ENCODE measurements at places on chromosomes 6 and 20.

- DNase-seq = peak; percentile 56
These were observed 42.5 kb upstream of the ADGRF1 start for GRCh38 chr6:47084610-47085009.

DNA sequence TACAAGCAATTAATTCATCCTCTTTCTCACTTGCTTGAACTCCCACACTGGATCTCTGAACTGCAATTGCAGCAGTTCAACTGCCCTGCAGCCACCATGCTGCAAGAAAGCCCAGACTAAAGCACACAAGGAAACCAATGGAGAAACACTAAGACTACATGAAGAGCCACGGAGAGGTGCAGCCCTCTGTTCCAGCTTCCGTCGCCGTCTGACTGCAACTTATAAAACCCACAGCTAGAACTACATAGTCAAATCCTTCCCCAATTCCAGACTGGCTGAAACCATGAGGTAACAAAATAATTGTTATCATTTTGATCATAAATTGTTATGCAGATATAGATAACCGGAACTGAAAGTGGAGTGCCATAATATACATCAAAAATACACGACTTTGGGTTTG, 21.1 kb upstream of the THEMIS start:
- DNase-seq = no peak

DNA sequence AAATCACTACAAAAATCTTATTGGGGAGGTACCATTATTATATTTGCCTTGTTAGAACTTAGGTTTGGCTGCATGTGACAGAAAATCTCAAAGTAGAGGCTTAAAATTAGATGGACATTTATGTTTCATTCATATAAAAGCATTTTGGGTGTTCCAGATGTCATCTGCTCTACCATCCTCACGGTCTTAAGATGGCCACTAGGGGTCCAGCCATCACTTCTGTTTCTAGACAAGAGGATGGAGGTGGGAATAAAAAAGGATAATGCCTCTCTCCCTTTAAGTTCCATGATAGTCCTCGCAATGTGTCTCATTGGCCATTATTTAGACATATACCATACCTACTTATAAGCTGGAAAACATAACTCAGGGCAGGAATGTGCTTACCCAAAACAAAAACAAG, 929.5 kb downstream of the KIF16B start:
- DNase-seq = no peak

DNA sequence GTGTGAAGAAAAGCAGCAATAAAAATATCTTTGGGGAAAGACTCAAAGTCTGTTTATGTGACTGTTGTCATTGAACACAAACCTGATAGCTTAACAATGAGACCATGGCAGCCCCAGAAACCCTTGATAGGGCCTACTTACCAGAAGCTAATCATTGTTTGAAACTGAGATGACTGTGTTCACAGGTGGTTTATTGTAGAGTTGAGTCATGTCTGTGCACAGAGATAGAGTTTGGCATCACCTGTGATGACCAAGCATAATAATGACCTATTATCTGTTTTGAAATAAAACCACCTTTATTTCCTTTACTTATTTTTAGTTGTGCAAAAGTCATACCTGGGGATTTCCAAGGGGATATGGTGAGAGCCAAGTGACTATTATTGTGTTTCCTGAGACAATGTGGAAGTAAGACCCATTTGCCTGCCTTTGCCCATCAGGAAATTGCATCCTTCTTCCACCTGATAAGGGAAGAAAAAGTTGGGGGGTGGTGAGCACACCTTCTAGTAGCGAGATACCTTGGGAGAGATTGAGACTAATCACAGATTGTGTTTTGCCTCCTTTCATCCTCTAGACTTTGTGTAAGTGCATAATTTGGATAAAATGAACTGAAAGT, 456.9 kb upstream of the JAG1 start:
- no peak for DNase-seq

DNA sequence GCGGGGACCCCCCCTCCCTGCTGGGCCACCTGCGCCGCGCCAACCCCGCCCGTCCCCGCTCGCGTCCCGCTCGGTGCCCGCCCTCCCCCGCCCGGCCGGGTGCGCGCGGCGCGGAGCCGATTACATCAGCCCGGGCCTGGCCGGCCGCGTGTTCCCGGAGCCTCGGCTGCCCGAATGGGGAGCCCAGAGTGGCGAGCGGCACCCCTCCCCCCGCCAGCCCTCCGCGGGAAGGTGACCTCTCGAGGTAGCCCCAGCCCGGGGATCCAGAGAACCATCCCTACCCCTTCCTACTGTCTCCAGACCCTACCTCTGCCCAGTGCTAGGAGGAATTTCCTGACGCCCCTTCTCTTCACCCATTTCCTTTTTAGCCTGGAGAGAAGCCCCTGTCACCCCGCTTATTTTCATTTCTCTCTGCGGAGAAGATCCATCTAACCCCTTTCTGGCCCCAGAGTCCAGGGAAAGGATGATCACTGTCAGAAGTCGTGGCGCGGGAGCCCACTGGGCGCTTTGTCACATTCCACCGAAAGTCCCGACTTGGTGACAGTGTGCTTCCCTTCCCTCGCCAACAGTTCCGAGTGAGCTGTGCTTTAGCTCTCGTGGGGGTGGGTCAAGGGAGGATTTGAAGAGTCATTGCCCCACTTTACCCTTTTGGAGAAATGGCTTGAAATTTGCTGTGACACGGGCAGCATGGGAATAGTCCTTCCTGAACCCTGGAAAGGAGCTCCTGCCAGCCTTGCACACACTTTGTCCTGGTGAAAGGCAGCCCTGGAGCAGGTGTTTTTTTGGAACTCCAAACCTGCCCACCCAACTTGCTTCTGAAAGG, 2.1 kb downstream of the VEGFA start:
- DNase-seq = peak; percentile 76

DNA sequence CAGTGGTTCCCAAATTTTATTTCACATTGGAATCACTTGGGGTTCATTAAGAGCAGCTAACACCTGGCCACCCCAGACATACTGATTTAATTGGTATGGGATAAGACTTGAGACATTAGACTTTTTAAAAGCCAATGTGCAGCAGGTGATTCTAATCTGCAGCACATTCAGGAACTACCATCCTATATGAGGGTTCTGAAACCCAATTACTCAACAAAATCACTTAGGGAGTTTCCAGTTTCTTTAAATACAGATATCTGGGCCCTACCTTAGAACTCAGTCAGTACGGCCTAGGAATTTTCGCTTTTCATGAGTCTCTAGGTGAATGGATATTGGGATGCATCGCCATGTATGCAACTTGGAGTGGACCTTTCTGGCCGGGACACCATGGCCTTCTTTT, 24.0 kb upstream of the L3MBTL3 start:
- DNase-seq = no peak

GRCh38 chr6:20028143-20028542, 184.1 kb downstream of the MBOAT1 start:
- no peak for DNase-seq

DNA sequence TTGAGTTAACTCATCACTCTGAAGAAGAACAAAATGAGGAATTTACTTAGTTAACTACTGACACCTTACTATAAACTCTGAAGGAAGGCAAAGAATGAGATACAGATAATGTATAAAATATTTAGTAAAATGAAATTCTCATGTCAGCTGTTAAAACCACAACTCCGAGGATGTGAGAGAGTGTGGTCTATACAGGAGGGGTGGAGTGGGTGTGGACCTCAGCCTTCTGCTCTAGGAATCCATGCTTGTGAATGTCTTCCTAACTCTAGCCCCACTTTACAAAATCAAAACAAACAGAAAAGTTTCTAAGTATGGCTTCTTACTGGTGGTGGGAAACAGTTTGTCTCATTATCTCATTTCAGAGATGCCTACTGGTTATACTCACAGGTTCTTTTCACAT, 14.2 kb downstream of the PPP1R14C start:
- no peak for DNase-seq

DNA sequence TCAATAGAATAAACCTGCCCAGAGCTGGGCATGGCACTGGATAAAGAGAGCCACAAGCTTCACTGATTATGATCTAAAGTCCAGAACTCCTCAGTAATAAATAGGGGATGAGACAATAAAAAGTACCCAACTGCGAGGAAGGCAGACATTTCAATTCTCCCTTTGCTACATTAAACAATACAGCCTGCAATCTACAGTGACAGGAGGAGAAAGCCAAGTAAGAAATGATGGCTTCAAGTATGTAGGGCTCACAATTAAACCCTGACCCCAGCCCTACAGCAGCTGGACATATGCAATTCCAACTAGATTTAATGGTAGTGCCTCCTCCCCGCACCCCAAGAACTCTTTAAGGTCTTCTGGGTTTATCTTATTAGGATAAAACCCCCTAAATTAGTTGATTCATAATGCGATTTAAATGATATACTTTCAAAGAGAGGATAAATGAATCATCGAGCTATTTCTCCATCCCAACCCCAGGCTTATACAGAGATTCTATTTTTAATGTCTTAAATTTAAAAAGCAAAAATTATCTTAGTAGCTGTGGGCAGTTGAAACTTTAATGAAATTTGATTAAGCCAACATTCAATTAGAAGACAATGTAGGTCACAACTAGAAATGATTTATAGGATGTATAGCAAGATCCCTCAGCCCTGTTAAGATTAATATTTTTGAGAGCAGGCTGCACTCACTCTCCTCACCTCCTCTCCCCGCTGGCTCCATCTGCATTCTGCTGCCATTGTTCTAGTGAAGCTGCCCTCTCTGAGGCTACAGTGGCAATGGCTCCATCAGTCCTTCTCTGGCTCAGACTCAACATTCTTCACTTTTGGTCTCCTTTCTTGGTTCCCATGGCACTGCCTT, 57.1 kb downstream of the OGFRL1 start:
- DNase-seq = no peak

DNA sequence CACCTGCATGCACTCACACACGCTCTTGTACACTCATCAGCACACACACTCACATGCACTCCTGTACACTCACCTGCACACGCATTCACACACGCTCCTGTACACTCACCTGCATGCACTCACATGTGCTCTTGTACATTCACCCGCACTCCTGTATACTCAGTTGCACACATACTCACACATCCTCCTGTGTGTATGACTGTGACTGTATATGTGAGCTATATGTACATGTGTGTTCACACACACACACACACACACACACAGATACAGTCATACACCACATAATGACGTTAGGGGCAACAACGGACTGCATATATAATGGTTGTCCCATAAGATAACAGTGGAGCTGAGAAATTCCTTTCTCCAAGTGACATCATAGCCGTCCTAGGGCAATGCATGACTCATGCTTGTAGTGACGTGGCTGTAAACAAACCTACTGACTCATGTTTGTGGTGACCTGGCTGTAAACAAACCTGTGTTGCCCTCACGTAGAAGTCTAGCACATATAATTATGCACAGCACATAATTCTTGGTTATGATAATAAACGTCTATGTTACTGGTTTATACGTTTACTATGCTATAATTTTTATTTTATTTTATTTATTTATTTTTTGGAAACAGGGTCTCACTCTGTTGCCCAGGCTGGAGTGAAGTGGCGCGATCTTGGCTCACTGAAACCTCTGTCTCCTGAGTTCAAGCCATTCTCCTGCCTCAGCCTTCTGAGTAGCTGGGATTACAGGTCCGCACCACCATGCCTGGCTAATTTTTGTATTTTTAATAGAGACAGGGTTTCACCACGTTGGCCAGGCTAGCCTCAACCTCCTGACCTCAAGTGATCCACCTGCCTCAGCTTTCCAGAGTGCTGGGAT, 22.8 kb upstream of the TAF4 start:
- no peak for DNase-seq

DNA sequence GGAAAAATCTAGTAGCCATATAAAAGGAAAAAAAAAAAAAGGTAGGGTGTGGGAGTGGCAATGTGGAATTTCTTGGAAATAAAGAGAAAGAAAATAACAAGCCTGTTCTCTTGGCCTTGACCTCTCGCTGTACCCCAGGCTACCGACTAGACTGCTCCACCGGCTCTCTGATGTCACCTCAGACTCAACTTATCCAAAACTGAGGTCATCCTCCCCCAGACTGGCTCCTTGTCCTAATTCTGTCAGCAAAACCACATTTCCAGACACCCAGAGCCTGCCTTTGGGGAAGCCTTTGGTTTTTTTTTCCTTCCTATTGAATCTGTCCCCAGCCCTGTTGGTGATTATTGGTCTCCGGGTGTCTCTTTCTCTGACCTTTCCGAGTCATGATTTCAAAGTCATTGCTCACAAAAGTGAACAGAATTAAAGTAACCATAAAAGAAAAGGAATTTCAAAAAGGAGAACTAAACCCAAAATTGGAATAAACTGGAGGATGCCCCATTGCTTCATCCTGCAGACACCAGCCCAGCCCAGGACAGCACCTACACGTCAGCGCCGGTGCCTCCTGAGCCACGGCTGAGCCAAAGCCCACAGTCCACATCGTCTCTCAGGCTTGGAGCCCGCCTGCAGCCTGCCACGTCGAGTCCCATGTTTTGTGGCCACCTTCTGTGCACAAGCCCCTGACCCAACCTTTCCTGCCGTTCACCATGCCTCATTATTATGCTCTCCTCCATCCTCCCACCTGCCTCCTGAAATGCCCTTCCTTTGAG, 170.7 kb downstream of the MYLK4 start:
- no peak for DNase-seq

- DNase-seq = no peak
These were observed 14.4 kb downstream of the SNPH start for GRCh38 chr20:1280195-1281102.

GRCh38 chr6:121934451-121934850, 465.0 kb upstream of the HSF2 start:
- DNase-seq = no peak

GRCh38 chr6:130143709-130144108, 79.0 kb downstream of the SAMD3 start:
- no peak for DNase-seq

DNA sequence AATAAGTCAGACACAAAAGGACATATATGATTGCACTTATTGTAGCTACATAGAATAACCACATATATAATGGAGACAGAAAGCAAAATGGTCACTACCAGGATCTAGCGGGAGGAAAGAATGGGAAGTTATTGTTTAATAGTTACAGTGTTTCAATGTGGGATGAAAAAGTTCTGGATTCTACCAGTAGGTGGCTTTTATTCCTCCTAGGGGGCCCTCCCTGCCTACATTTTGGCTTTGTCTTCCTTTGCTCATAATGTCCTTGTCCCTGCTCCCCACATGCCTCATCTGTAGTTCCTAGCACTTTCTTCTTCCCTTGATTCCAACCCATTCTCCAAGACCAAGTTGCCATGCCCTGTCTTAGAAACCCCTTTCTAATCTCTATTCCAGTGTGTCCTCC, 16.3 kb downstream of the ZNF133 start:
- DNase-seq = no peak

GRCh38 chr20:25178563-25179438, 16.7 kb upstream of the ENTPD6 start:
- peak; percentile 65 for DNase-seq

DNA sequence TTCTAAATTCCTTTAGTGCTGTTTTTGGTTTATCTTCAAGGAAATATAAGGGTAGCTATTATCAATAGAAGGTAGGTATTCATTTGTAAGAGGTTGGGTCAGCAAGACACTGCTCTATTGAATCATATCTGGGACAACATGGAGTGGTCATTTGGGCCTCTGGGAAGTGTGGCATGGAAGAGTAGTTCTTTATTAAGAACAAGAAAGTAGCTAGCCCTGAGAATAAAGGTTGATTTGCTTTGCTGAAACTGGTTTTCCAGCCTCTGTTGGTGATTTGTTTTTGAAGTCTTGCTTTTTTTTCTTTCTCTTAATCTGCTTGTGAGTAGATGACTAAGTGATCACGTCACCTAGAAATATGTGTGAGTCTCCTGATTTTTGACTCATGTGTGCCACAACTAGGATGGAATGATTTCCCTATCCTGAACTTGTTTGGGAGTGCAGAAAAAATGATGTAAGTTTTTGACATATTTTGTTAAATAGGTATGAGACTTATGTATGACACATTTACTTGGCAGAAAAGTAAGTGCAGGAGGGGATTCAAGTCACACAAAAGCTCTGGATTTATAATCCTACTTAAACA, 381.8 kb downstream of the CENPW start:
- DNase-seq = no peak

GRCh38 chr6:88492824-88493223, 326.7 kb upstream of the CNR1 start:
- peak; percentile 4 for DNase-seq
